ENCODE measurements at places on chromosomes 2 and 18.

DNA sequence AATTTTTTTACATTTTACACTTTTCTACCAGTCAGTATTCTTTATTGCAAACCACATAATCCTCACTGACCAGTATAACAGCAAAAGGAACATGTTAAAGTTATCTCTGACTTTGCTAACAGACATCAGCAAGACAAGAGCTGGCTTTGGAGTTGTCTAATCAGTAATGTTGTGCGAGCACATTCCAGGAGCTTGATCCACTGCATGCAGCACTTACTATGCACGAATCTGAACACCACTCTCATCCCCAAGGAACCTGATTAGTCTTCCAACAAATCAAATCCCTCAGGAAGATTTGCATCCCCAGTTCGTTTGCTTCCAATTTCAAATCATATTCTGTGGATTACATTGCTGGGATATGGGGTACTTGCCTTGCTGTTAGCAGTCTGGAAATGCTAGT is 269.3 kb upstream of the EPC2 start:
- no peak for DNase-seq

DNA sequence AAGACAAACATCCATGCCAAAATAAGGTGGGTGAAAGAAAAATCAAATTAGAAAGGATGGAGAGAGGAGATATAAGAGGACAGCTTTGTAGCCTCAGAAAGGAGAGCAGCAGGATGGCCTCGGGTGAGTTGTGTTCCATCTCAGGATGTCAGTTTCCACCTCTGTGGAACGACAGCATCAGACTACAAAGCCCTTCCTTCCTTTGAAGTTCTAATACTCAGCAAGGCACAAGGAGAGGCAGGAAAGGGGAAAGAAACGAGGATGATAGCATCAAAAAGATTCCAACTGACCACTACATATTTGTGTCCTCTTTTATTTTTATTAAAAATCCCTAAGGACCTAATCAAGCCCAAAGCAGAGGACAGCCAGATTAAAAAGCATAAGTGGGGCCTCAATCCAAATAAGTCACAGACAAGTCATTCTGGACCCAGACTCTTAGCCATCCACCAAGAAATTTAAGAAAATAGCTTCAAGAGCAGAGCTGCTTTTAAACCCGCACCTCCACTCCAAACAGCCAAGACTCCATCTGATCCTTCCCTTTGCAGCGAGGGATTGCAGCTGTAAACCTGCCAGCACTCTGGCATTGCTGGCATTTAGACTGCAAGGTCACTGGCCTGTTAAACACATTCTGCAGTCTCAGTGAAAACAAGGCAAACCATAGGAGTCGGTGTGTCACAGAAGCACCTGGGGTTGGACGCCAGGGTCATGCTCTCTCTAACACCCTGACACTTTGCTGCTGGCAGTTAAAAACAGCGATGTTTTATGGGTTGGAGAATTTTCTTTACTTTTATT is 314.5 kb upstream of the CHAC2 start:
- no peak for DNase-seq

- no peak for DNase-seq
These were observed 1.0 kb upstream of the ZC3H8 start for GRCh38 chr2:112255875-112256274.

GRCh38 chr2:12731701-12732280 is 15.1 kb downstream of the TRIB2 start:
- DNase-seq, result no peak

- no peak for DNase-seq
These were observed 181.9 kb downstream of the RTP5 start for GRCh38 chr2:242051463-242051862.

- no peak for DNase-seq
These were observed 233.1 kb upstream of the MEX3C start for GRCh38 chr18:51430538-51430937.

GRCh38 chr2:180219491-180219890 is 212.4 kb upstream of the CWC22 start:
- DNase-seq, result no peak

- DNase-seq, result no peak
These were observed 222.8 kb downstream of the SOX11 start for GRCh38 chr2:5914811-5915611.

DNA sequence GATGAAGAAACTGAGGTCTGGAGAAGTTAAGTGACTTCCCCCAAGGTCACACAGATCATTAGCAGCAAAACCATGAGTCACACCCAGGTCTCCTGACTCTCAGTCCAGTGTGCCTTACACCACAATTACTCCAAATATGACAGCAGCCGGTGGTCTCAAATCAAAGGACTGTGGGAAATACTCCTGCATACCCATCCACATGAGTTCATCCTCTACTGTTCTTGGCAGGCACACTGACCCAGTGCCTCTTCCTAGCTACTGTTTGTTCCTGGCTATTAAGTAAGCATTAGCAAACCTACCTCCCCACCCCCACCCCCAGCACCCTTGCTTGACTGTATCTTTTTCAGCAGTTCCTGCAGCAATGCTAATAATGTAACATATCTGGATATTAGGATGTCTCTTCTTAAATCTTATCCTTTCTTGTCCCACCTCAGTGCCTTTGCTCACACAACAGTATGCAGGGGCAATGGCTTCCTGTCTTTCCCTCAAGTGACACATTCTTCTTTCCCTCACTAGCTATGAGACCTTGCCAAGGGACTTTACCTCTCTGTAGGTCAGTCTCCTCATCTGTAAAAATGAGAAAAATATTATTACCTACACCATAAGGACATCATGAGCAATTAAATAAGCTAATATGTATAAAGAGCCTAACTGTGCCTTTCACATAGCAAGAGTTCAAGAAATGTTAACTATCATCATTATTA is 46.2 kb downstream of the FAM98A start:
- DNase-seq, result no peak

DNA sequence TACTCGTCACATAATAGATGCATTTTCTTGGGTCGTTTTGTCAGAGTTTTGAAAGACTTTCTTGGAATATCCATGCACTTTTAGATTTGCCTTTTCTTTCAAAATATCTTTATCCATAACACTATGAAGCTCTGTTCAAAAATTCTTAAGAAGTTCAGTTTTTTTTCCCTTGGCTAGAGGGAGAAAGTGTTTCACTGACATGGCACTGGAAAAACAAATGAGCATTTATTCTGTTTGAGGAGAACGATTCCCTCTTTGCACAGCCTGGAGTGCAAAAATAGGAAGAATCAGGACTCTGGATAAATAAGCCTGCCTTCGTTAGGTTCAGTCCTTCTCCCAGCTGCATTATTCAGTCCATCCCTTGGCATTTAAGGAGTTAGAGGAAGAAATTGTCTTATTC is 91.0 kb upstream of the RPE start:
- DNase-seq, result no peak

DNA sequence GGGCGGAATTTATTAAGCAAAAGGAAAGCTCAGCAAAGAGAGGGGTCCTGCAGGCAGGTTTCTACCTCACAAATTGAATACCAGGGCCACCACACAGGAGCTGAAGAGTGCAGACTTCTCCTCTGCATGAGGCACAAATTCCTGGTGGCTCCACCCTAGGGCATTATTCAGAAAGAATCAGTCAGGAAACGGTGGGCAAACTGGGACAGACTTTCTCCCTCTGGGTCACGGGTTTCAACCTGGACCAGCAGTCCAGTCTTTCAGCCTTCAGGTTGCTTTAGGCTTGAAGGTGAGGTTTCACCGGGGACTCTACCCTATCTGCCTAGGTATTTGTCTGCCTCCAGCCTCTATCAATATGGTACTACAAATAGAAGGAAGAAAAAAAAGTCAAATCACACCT is 41.8 kb downstream of the ACSL3 start:
- DNase-seq, result no peak

DNA sequence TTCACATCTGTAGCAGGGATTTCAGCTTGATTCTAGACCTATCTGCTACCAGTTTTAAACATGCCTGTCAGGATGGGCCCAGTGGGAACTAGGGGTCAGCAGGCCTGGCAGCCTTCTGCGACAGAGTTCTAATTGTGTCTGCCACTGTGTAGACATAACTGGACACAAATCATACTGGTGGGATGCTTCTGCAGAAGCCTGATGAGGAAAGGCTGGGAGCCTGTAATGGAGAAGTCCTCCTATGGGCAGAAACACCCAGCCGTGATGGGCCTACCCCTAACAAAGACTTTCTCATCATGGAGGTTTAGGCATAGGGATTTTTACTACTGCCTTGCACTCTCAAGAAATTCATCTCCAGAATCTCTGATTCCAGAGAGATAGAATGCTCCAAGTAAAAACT is 166.9 kb downstream of the PDE11A start:
- DNase-seq, result no peak

DNA sequence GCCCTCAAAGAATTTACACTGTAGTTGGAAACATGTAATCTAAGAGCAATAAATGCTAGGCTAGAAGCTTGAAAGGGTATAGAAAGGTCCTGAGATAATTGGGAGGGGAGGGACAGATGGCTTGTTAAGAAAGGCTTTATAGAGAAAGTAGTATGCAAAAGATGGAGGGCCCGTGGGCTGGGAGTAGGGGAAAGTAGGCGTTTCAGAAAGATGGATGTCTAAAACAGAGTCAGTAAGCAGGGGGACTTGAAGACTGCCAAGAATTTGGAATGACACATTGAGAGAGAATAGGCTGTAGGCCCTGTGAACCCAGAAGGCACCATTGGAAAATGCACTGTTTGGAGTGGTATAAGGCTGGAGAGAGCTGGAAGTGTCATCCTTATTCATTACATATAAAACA is 822 bp downstream of the PSMG2 start:
- no peak for DNase-seq

DNA sequence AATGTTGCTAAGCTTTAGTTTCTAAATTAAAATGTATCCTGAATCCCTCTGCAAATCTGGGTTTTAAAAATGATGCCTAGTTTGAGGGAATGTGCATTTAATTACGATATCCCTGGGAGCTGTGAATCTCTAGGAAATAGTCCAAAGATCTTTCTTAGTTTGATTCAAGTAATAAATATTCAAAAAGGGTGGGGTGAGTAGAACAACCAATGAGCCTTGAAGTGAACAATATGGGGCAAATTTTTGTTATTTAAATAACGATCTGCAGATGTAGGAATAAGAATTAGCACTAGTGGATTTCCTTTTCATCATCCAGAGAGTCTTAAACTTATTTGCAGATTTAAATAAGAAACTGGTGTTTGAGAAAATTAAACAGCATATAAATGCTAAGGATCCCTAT is 106.3 kb downstream of the ACVR1 start:
- DNase-seq, result no peak

- DNase-seq, result no peak
These were observed 115.7 kb upstream of the LRATD1 start for GRCh38 chr2:14516844-14517243.

- DNase-seq, result no peak
These were observed 36.5 kb downstream of the PPM1B start for GRCh38 chr2:44205169-44205568.

GRCh38 chr2:46008091-46008870 is 288.9 kb upstream of the EPAS1 start:
- no peak for DNase-seq

- no peak for DNase-seq
These were observed 73.7 kb downstream of the PXDN start for GRCh38 chr2:1670636-1671035.

GRCh38 chr2:199131136-199131655 is 326.5 kb downstream of the SATB2 start:
- no peak for DNase-seq

GRCh38 chr2:207217442-207217841 is 51.7 kb upstream of the KLF7 start:
- no peak for DNase-seq

DNA sequence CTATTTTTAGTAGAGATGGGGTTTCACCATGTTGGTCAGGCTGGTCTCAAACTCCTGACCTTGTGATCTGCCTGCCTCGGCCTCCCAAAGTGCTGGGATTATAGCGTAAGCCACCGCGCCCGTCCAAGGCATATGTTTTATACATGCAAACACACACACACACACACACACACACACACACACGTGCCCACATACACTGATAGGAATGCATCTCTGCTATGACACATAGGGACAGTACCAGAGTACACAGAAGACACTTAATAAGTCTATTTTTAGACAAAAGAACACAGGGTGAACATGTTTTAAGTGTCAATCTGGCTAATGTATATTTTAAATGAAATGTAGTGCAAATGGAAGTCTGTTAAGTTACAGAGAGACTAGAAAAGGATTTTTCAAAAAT is 10.7 kb upstream of the RNF103 start:
- DNase-seq, result no peak

- no peak for DNase-seq
These were observed 222.1 kb downstream of the CELF4 start for GRCh38 chr18:37343542-37343851.

DNA sequence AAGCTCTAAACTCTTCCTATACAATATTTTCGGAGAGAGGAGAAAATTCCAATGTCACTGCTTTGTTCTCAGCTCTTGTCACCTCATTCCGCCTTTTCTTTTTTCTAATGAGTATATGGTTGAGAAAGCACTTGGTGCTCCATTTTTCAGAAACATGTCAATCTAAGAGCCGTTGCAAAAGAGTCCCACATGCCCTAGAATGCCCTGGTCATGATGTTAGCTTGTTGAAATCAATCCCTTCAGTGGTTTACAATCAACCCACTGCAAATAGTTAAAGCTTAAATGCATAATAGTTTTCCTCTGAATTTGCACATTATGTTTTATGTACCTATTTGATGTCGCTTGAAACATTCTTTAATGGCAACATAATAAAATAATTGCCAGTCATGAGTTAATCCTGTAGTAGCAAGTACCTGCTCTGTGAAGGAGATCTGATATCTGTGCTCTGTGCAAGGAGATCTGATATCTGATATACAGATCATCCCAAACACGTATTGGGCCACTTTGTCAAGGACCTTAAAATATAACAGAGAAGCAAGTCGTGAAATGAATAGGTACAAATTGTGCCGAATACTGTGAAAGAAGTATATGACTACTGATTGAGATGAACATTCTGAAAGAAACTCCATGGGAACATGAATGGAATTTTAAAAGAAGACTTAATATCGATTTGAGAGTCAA is 1633.5 kb downstream of the SUCLG1 start:
- no peak for DNase-seq

GRCh38 chr2:100592226-100592625 is 29.4 kb downstream of the PDCL3 start:
- DNase-seq, result no peak

GRCh38 chr2:143840194-143840593 is 679.7 kb downstream of the ZEB2 start:
- no peak for DNase-seq

DNA sequence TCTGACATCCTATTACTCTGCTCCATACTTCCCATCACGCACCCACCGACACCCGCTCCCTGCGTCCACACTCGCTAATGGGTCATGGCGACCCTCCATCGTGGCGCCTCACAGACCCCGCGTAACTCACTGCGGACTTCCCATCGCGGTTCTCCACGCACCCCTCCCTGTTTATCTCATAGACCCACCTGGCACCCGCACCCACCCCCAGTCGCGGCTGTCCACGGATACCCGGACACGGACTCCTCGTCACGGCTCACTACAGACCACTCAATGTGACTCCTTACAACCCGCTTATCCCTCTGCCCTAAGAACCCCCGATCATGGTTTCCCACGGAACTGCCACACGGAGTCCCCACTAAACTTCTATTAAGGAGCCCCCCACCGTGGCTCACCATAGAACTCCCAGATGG is 458 bp downstream of the CXXC1 start:
- no peak for DNase-seq

- DNase-seq, result no peak
These were observed 429.8 kb upstream of the CDH2 start for GRCh38 chr18:28606686-28607085.

- DNase-seq, result no peak
These were observed 109.8 kb upstream of the SIX2 start for GRCh38 chr2:45119038-45119437.

GRCh38 chr18:14074187-14074586 is 58.0 kb downstream of the ZNF519 start:
- DNase-seq, result no peak

- no peak for DNase-seq
These were observed 229.7 kb downstream of the DYSF start for GRCh38 chr2:71683070-71683469.

Measured in naive B cell (primary cell).